Stimulated activated CD4-positive, alpha-beta T cell treated with anti-CD3 and anti-CD28 coated beads, Interleukin-1b, Interleukin-23, amount 100 ng/mL, for 1 hour (primary cell): ENCODE measurements at places on chromosomes 12 and 14.

DNA sequence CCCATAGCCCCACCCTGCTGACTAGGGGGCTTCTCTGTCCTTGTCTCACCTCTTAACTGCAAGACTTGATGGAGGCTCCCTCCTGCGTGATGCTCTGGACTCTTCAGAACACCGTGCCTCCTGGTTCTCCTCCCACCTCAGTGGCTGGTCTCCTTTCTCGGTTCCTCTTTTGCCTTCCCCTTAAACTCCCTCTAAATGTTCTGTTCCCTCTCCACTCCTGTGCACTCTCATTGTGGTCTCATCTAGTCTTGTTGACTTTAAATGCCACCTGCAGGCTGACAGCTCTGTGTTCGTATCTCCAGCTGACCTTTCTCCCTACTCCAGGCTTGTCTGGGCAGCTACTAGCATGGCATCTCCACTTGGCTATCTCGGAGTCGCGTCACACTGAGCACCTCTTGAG lies 28.3 kb downstream of the DYNC1H1 start:
- DNase-seq, result no peak

GRCh38 chr12:110577864-110578693 lies 5.0 kb downstream of the PPTC7 start:
- no peak for DNase-seq

DNA sequence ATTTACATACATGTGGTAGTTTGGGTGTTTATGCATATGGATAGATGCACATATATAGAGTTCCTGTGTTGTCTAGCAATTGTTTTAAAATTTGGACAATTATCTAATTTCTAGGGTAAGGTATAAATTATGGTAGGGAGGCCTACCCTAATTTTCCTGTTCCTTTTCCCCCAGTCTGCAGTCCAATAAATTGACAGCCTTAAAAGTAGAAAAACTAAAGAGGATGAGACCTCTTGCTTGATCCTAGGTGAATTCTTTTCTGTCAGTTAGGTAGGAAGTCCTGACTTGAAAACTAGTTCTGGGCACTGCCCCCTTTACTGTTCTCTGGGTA lies 2.1 kb upstream of the CDKN1B start:
- DNase-seq, result no peak

- DNase-seq, result no peak
Measured at GRCh38 chr12:48917857-48918537, 7.3 kb downstream of the FKBP11 start.

- DNase-seq, result no peak
Measured at GRCh38 chr12:11497995-11498394, 102.6 kb upstream of the PRB2 start.

- DNase-seq, result no peak
Measured at GRCh38 chr14:79466938-79467527, 744.3 kb downstream of the DIO2 start.

DNA sequence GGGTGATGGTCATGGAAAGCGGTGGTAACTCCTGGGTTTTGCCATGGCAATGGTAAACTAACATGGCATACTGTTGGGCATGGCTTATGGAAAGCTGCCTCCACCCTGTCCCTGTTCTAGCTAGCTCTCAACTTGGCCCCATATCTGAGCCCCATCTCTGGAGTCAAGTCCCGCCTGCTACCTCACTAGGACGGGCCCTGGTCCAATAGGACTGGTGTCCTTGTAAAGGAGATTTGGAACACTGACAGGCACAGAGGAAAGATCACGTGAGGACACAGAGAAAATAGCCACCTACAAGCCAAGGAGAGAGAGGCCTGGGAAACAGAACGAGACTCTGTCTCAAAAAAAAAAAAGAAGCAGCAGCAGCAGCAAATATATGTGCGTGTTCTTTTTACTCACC lies 59.8 kb downstream of the RNFT2 start:
- DNase-seq, result no peak

GRCh38 chr14:102594514-102595175 lies 2.2 kb downstream of the RCOR1 start:
- no peak for DNase-seq
